Effector CD8-positive, alpha-beta T cell (primary cell): ENCODE measurements at places on chromosomes 2 and 18.
A peak's percentile ranks its signal among the peaks of the same experiment; 100 is the strongest.

- no peak for DNase-seq
Observed at GRCh38 chr2:217749008-217749407, 253.8 kb downstream of the TNS1 start.

GRCh38 chr2:216727346-216728122 lies 32.2 kb upstream of the IGFBP5 start:
- no peak for DNase-seq

GRCh38 chr2:24247592-24247991 lies 72.7 kb downstream of the FAM228A start:
- no peak for DNase-seq

GRCh38 chr18:79552696-79553095 lies 126.9 kb upstream of the CTDP1 start:
- DNase-seq: no peak

GRCh38 chr18:79738581-79739439 lies 58.9 kb upstream of the KCNG2 start:
- no peak for DNase-seq

- no peak for DNase-seq
Observed at GRCh38 chr2:239523954-239524330, 123.1 kb upstream of the HDAC4 start.

GRCh38 chr2:206984206-206984605 lies 44.9 kb downstream of the CPO start:
- no peak for DNase-seq

DNA sequence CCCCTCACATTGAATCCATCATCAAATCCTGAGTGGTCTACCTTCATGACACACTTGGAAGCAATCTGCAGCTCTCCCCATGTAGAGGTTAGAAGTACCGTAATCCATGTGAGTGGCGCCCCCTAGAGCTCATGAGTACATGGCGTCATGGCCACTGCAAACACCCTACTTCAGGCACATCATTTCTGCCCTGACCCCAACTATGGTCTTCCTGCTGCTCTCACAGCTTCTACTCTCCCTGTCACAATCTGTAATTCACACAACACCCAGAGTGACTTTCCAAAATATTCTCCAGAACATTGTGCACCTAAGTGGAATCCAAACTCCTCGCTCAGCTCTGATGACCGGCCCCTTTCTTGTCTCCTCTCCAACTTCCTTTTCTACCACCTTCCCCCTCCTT lies 141.9 kb downstream of the ANKRD44 start:
- DNase-seq: peak; percentile 49

DNA sequence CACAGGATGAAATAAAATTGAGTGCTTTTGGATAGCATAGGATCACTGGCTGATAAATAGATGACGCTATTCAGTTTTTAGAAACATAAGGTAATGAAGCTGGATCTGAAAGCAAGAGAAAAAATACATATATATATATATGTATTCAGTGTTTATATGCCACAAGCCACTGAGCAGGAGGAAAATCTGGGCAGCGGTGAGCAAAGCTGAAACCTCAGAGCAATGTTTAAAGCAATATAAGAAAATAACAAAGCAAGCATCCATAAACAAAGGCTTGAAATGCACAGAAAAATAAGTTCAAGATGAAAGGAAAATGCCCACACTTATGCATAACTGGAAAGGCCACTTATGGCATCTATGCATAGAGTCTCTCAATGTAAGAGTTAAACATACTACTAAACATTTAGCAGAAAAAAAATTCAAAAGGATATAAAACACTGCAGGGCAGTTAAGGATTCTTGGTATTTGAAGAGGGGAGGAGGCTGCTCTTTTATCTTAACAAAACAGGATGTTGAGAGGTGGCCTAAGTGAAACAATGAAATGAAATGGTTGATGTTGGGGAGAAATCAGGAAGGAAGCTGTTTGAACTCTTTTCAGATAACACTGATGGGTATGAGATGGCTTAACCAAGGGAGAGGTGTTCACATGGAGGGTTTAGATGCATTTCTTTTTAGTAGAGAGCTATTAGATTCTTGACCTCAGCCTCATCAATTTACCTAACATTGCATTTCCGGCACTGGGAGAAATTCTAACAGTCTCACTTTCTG lies 129.1 kb downstream of the ARHGAP15 start:
- DNase-seq: no peak

DNA sequence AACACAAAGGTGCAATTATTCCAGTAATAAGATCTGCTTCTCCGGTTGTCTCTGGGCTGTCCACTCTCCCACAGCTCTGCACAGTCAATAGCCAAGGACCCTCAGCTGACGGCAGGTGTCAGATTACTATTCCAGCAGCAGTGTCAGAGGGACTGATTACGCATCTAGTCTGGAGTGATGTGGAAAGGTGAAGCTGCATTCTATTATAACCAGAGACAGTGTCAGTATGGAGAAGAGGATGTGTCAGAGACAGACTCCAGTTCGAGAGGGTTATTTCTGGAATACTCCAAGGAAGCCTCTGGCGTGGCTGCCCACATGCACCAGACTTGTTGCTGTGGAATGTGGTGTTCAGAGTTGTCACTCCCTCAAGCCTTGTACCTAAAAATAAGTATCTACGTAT lies 163.6 kb upstream of the TMEM200C start:
- no peak for DNase-seq

- no peak for DNase-seq
Observed at GRCh38 chr2:100254646-100255210, 67.6 kb downstream of the LONRF2 start.

GRCh38 chr2:160613466-160614153 lies 120.0 kb upstream of the RBMS1 start:
- no peak for DNase-seq

- DNase-seq: no peak
Observed at GRCh38 chr2:55843096-55843993, 80.2 kb downstream of the EFEMP1 start.
